ENCODE measurements at places on chromosomes 7 and 10. TPM values are rescaled to one million over a fixed set of nuclear protein-coding genes. Genes with fewer than 3 reads are reported as not detected.

Gene CH25H
- not detected for total RNA-seq

Gene HOXA5
- total RNA-seq, result 3.9 TPM

Gene MYOF
- total RNA-seq, result 213 TPM

Gene LBX1
- not detected for total RNA-seq

Gene NEUROG3
- not detected for total RNA-seq

Data from A549 treated with CORT108297 at 1 μM for 4 hours (cell line).